ENCODE measurements at places on chromosomes 13 and 19.

- DNase-seq: no peak
These were observed 202.7 kb downstream of the SHISA2 start for GRCh38 chr13:25848812-25849745.

GRCh38 chr13:113794086-113794485 lies 35.1 kb downstream of the TMEM255B start:
- no peak for DNase-seq

DNA sequence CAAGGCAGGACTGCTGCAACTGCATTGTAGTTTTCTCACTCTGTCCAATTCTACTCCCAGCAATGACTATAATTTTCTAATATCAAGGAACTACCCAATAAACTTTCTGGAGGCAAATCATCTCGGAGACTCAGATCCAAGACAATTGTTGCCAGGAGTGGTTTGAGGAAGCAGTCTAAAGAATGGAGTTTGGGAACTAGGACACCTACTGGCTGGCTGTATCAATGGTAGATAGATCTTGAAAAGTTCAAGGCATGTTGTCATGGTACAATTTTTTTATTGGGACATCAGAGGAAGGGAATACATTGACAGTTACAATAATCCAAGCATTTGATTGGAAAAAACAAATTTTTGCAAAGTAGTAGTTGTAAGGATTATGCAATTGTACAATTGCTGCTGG lies 648.3 kb upstream of the SLITRK6 start:
- DNase-seq: no peak

GRCh38 chr19:18776736-18777135 lies 14.4 kb downstream of the COMP start:
- no peak for DNase-seq

All from CD4-positive, alpha-beta T cell treated with Interleukin-4 for 1 hour (primary cell).